ENCODE measurements at places on chromosomes 1 and 21.

- DNase-seq, result no peak
These were observed 27.2 kb downstream of the SSBP3 start for GRCh38 chr1:54378874-54379554.

DNA sequence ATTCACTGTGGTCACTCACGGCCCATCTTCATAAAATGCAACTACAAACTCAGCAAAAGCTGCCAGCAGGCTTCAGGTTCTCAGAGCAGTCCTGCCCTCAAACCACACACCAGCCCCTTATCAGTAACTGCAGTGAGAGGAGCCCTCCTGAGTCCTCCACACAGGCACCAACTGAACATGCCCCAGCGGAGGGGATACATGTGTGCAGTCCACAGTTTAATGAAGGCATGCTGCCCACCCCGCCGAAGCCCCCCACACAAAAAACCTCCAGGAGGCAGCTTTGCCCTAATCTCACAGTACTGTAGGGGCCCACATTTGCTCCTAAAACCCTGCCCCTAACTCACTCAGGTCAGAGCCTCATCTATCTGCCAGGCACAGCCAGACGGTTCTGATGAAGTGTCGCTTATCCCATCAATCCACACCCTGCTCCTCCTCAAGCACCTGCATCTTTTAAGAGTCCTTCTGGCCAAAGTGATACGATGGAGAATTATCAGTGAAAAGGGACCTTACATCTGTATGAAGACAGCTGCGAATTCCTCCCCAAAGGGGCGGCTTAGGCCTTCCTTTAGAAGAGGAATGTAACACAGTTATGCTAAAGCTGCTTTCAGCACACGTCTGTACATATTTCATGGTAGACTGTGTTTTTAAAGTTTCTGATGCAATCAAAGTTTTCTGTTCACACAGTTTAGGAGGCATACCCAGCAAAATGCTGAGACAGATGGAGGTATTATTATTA lies 3.5 kb downstream of the ABCB10 start:
- DNase-seq, result no peak

GRCh38 chr1:103496014-103496635 lies 29.4 kb upstream of the RNPC3 start:
- DNase-seq, result peak; percentile 78

GRCh38 chr1:40107290-40107959 lies 10.4 kb upstream of the PPT1 start:
- no peak for DNase-seq

DNA sequence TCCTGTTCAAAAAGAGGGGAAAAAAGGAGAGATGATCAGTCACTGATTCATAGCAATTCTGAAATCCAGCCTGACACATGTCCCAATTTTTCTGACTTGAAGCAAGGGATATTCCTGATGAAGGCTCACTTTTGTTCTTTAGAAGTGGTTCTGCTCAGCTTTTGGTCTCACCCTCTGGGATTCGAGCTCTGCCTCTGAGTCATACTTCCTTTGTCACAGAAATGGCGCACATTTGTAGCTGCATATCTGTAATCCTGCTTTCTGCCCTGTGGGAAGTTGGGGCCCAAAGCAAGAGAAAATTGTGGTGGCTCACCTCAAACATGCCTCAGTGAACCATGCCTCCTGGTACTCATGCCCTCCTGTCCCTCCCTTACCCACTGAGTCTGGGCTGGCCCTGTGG lies 22.3 kb upstream of the FAM78B start:
- no peak for DNase-seq

GRCh38 chr1:67784545-67785186 lies 48.6 kb downstream of the GNG12 start:
- no peak for DNase-seq

- peak; percentile 34 for DNase-seq
These were observed 34.7 kb upstream of the TNFRSF1B start for GRCh38 chr1:12132078-12132477.

- no peak for DNase-seq
These were observed 25.2 kb upstream of the TAL1 start for GRCh38 chr1:47257224-47257623.

DNA sequence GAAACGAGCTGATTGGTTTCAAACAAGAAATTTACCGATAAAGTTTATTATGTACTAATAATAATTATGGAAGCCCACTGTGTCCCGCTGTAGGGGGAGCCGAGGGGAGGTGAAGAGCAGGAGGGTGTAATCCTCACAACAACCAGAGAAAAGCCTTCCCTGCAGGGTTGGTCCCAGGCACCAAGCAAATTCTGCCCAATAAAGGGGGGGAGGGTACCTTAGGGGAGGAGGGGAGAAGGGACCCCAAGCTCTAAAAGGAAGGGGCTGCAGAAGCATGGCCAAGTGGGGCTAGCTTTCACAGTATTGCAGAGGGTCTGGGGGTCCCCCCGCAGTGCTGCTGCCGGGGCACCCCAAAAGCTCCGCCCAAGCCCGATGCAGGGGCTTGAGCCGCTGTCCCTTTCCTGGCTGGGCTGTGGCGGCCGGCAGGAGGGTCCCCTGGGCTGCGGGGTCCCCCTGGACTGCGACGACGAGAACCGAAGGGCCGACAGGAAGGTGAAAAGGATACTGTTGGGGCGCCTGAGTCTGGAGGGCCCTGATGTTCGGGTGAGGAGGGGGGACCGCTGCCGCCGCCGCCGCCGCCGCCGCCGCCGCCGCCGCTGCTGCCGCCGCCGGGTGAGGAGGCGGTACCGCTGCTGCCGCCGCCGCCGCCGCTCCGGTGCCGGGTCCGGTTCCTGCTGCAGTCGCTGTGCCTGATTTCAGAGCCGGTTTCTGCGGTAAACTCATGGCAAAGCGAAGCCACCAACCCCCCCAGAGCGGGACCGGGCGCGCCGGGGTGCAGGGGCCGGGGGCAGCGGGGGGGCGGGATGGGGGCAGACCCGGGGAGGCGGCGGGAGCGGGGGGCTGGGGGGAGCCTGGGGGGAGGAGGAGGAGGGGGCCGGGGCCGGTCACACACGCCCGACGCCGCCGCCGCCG lies 771 bp downstream of the EIF4G3 start:
- DNase-seq, result peak; percentile 12

- DNase-seq, result no peak
These were observed 35.5 kb downstream of the KCNK2 start for GRCh38 chr1:215118081-215118480.

DNA sequence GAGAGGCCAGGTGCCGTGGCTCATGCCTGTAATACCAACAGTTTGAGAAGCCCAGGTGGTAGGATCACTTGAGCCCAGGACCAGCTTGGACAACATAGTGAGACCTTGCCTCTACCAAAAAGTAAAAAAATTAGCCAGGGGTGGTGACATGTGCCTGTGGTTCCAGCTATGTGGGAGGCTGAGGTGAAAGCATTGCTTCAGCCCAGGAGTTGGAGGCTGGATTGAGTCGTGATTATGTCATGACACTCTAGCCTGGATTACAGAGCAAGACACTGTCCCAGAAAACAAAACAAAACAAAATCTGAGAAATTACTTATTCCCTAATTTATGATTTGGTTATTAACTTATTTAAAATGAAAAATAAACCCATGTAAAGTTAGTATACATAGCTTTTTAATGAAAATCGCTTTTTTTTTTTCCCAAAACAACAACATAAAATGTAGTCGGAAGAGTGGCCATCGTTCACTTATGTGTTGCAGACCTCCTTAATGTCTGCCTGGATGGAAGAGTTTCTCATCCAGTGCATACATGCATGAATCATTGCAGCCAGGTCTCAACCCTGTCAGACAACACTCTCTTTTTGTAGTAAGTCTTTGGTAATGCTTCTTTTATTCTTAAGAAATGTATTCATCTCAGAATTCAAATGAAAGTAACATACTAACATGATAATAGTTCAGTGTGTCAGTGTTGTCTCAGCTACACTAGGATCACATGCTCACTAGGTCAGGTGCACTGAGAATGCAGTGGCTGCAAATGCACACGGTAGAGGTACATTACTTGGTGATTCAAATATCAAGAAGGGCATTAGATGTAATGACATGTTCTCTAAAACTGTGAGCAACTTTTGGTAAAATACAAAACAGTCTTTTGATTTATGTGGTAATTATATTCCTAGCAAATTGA lies 28.0 kb downstream of the ITSN1 start:
- no peak for DNase-seq

GRCh38 chr1:53559391-53559815 lies 100.2 kb downstream of the DMRTB1 start:
- no peak for DNase-seq

GRCh38 chr1:41086921-41087320 lies 65.4 kb upstream of the SLFNL1 start:
- DNase-seq, result no peak

DNA sequence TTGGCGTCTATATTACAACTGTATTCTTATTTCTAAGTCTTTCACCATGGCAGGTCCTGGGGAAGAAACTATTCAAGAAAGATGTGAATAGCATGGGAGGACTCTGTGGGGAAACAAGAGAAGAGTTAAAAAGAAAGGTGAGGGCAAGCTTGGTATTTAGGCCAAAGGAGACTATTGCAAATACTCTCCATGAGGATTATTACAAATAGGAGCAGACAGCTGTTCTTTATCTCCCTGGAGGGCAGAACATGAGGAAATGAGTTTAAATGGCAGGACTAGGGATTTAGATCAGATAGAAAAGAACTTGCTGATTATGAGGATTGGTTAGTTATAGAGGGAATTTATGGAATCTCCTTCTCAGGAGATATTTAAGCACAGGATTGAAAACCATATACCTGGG lies 186.8 kb downstream of the CDC7 start:
- DNase-seq, result no peak

DNA sequence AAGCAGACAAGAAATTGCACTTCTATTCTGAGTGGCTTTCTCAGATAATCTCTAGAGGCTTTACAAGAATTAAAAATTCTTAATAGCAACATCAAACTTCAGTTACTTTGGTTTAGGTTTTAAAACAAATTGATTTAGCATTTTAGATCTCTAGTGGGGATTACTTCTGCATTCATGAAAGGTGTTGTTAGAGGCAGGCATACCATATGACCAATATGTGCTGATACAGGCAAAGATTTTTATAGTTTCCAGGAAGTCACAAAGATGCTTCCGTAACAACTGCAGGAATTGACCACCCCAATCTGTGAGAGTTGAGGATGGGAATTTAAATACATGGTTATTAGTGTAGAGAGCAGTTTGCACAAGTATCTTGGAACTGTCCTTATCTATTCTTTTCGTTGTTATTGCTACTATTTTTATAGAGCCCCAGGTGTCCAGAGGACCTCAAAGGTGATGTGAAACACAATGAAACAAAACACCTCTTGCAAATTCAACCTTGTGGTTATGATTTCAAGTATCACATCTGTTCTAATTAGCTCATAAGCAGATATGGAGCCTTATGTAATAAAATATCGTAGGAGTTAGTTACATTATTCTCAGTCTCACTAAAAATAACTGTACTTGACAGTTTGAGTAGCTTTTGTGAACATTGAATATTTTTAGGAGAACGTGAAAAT lies 512.7 kb upstream of the ADGRL4 start:
- DNase-seq, result no peak

GRCh38 chr1:180927348-180927747 lies 14.7 kb downstream of the KIAA1614 start:
- DNase-seq, result no peak

DNA sequence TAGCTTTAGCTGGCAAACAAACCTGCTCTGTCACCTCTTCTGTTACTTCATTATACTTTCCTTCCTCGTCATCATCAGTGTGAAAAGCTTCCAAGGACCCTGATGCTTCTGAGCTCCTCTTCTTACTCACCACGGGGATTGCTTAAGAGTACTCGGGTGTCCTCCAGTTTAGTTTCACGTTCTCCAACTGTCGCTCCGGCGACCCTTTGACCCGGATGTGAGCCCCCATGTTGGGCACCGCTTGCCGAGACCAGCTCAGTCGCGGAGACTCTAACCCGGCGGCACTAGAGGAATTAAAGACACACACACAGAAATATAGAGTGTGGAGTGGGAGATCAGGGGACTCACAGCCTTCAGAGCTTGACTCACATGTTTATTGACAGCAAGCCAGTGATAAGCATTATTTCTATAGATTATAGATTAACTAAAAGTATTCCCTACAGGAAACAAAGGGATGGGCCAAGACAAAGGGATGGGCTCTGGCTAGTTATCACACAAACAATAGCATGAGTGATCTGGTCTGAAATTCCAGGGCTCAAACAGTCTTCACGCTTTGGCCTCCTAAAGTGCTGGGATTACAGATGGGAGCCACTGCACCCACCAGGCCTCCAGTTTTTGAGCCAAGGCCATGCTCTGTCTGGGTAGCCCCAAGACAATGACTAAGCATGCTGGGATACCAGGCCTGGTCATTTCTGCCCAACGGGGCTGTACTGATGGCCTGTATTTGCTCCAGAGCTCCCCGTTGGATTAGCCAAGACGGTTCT lies 30.1 kb upstream of the ENO1 start:
- DNase-seq, result no peak

- DNase-seq, result no peak
These were observed 78.5 kb downstream of the PLXNA2 start for GRCh38 chr1:208165659-208166058.

- peak; percentile 42 for DNase-seq
These were observed 100.5 kb downstream of the NGF start for GRCh38 chr1:115237507-115237906.

GRCh38 chr1:236844499-236845271 lies 49.6 kb downstream of the MTR start:
- DNase-seq, result peak; percentile 4

DNA sequence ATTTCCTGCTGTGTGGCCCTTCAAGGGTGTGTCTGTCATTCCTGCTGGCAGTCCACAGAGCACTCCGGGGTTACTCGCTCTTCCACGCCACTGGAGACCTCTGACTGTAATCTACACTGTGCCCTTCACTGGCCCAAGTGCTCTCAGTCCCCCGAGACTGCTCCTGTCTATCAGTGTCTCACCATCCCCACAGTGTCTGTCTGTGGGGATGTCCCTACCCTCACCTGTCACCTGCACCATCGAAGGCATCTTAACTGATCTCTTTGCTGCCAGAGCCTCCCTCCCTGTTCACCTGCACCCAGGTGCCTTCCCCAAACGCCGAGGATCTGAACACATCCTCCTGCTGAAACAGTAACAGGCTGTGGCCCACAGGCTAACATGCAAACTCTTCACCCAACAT lies 136.7 kb downstream of the MATN1 start:
- no peak for DNase-seq

GRCh38 chr21:34545079-34545884 lies 33.3 kb upstream of the KCNE1 start:
- DNase-seq, result peak; percentile 83

DNA sequence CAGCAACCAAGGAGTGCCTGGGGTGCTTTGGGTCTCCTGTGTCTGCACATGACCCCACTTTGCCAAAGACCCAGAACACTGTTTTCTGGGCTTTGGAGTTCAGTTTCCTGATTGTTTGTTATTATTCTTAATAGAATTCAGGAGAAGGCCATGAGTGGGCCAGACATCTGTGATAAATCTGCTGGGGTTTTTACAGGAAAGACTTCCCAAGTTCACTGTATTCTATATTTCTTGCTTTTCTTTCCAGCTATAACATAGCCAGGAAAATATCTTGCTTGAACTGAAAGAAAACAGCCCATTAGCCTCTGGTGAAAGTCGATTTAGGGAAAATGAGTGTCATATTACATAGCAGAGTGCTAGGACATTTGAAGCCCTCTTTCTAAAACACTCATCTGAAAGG lies 345.1 kb upstream of the USP24 start:
- DNase-seq, result no peak

- DNase-seq, result peak; percentile 9
These were observed 122.4 kb upstream of the UBE2U start for GRCh38 chr1:64080941-64081562.

Data from HCEC 1CT (cell line).